ENCODE measurements at places on chromosomes 5 and 9.

DNA sequence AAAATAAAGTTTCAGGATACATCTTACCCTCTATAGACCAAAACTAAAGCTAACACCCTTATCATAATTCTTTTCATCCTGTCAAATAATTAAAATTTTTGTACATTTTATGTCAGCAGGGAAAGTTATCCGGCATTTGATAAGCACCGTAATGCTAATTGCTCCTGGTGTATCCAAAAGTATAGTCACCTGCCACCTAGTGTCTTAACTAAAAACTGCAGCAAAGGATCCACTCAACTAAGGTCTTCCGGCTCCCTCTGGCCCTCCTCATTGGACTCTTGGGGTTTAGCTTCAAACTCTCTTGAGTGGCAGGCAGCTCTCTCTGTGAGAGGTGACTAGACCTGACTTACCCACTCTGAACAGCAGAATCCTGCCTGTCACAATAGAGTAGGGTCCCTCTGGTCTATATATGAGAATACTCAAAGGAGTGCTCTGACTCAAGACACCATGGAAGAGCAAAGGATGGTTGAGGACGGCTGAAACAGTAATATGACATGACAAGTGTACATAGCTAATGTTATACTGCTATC, 60.4 kb upstream of the CAST start:
- no peaks in the 10 kb centered on the region for H3K4me1 ChIP-seq
- no peaks in the 10 kb centered on the region for H3K27me3 ChIP-seq
- H3K36me3 ChIP-seq: no peaks in the 10 kb centered on the region
- peak; percentile 80 for DNase-seq
- no peak overlapping the region for H3K27ac ChIP-seq
- H3K4me3 ChIP-seq: no peak overlapping the region

- H3K36me3 ChIP-seq: no peaks in the 10 kb centered on the region
- no peaks in the 10 kb centered on the region for H3K4me1 ChIP-seq
- peak within 1 kb of the TSS; percentile 36 for H3K4me3 ChIP-seq
- DNase-seq: peak; percentile 71
These were observed at the start of gene C1QTNF2 for GRCh38 chr5:160369990-160370712. TSS of gene C1QTNF2 (minus strand) at chr5:160370626. CDS start at chr5:160355011, 15,615 bp downstream.

- no peak overlapping the region for H3K4me3 ChIP-seq
- H3K27ac ChIP-seq: no peak overlapping the region
- H3K27me3 ChIP-seq: no peaks in the 10 kb centered on the region
- H3K4me1 ChIP-seq: no peaks in the 10 kb centered on the region
- no peaks in the 10 kb centered on the region for H3K36me3 ChIP-seq
These were observed 114.1 kb downstream of the PIK3R1 start for GRCh38 chr5:68329554-68330255.

DNA sequence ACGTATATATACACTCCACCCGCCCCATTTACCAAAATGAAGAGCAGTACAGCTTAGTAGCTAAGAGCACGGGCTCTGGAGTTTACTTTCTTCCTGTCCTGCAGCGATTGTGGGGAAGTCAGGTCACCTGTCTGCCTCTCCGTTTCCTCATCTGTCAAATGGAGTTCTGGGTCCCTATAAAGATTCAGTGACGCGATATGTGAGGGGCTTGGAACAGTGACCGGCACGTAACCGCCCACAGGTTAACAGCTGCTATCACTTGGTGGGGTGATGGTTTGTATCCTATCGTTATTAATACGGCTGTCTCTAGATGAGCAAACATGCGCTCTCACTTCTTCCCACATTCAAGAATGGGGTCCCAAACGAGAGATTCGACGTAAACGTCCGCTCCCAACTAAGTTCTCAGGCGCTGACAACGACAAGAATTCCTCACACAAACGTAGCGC, 426 bp downstream of the FAM114A2 start:
- H3K4me1 ChIP-seq: no peaks in the 10 kb centered on the region
- peak overlapping the region; percentile 90 for H3K27ac ChIP-seq
- peaks cover 10% of the 10 kb centered on the region for H3K36me3 ChIP-seq
- H3K27me3 ChIP-seq: no peaks in the 10 kb centered on the region

DNA sequence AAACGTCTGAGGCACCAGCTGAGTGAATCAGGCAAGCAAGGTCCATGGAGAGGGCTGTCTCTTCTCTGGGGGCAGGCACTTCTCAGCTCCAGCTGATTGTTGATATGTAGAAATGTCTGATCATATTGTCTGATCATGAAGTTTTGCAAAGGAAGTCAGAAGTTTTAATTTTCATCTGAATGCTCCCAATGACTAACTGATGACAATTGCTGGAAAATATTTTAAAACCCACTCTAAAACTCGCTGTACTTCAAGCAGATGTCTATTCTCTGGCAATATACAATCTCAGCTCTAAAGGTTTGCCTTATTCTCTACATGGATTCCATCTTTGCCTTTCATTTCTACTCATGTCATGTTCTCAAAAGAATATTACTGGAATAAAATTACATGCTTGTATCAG, 12.7 kb downstream of the PLK2 start:
- H3K4me3 ChIP-seq: no peak overlapping the region
- DNase-seq: no peak
- no peaks in the 10 kb centered on the region for H3K36me3 ChIP-seq
- no peaks in the 10 kb centered on the region for H3K27me3 ChIP-seq
- H3K27ac ChIP-seq: no peak overlapping the region
- H3K4me1 ChIP-seq: no peaks in the 10 kb centered on the region

- H3K36me3 ChIP-seq: no peaks in the 10 kb centered on the region
- H3K27ac ChIP-seq: no peak overlapping the region
- H3K27me3 ChIP-seq: no peaks in the 10 kb centered on the region
- no peak for DNase-seq
These were observed 160.7 kb downstream of the GLIS3 start for GRCh38 chr9:4139196-4139595.

- H3K4me3 ChIP-seq: no peak overlapping the region
- no peaks in the 10 kb centered on the region for H3K27me3 ChIP-seq
- DNase-seq: no peak
- no peaks in the 10 kb centered on the region for H3K36me3 ChIP-seq
These were observed 85.6 kb upstream of the SLC44A1 start for GRCh38 chr9:105158898-105159297.

- no peaks in the 10 kb centered on the region for H3K27me3 ChIP-seq
- no peak overlapping the region for H3K27ac ChIP-seq
- DNase-seq: peak; percentile 71
- no peaks in the 10 kb centered on the region for H3K4me1 ChIP-seq
- H3K36me3 ChIP-seq: no peaks in the 10 kb centered on the region
- H3K4me3 ChIP-seq: no peak overlapping the region
These were observed 127.6 kb upstream of the NMUR2 start for GRCh38 chr5:152532714-152533113.

GRCh38 chr5:80070338-80071056, 35.3 kb downstream of the THBS4 start:
- DNase-seq: no peak
- no peaks in the 10 kb centered on the region for H3K36me3 ChIP-seq
- H3K4me3 ChIP-seq: no peak overlapping the region

DNA sequence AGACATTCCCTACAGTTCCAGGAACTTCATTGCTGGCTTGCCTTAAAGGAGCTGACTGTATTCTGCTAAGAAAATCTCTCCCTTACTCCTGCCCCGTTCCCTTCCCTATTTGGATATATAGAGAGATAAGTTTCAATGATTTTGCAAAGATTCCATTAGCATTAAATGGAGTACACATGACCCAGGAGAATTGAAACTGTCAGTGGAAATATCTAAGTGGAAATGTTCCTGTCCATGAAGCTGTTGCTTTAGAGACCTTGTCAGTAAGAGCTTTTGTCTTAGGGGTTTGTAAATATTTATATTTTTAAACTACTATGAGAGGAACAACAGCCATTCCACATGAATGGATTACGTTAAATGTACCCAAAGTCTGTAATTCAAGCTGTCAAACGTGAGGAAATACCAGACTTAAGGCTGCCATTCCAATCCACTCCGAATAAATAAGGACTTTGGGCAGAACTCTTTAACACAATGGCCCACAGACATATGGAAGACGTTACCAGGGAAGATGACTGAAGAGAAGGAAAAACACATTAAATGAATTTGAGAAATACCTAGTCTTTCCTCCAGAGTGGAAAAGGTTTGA, 387.1 kb upstream of the PAPPA start:
- no peaks in the 10 kb centered on the region for H3K4me1 ChIP-seq
- no peaks in the 10 kb centered on the region for H3K36me3 ChIP-seq
- H3K4me3 ChIP-seq: no peak overlapping the region
- H3K27ac ChIP-seq: no peak overlapping the region

All from cardiac muscle cell (in vitro differentiated cells and primary cell).